ENCODE measurements at places on chromosomes 1 and 21. TPM values are rescaled to one million over a fixed set of nuclear protein-coding genes. Genes with fewer than 3 reads are reported as not detected.

S100A13 gene
- total RNA-seq: 206 TPM

CD84 gene
- total RNA-seq: not detected

SCP2 gene
- 171 TPM for total RNA-seq

AADACL3 gene
- not detected for total RNA-seq

AIRE gene
- not detected for total RNA-seq

HHIPL2 gene
- 3.9 TPM for total RNA-seq

CCDC190 gene
- total RNA-seq: 1.7 TPM

C8A gene
- not detected for total RNA-seq

ADGRB2 gene
- 8.3 TPM for total RNA-seq

ATP1A4 gene
- total RNA-seq: not detected

DNAH14 gene
- total RNA-seq: not detected

CHRM3 gene
- 0.20 TPM for total RNA-seq

EPHA2 gene
- 212 TPM for total RNA-seq
